ENCODE measurements at places on chromosomes 7 and 10.

GRCh38 chr10:130487566-130487965, 351.4 kb downstream of the GLRX3 start:
- no peaks in the 10 kb centered on the region for H3K4me1 ChIP-seq
- no peaks in the 10 kb centered on the region for H3K36me3 ChIP-seq
- H3K27ac ChIP-seq, result no peak overlapping the region
- H3K27me3 ChIP-seq, result no peaks in the 10 kb centered on the region
- H3K4me3 ChIP-seq, result no peak overlapping the region

- no peak for DNase-seq
- no peak overlapping the region for H3K4me3 ChIP-seq
- H3K4me1 ChIP-seq, result peaks cover 6% of the 10 kb centered on the region
These were observed 55.0 kb upstream of the LBX1 start for GRCh38 chr10:101284101-101284743.

DNA sequence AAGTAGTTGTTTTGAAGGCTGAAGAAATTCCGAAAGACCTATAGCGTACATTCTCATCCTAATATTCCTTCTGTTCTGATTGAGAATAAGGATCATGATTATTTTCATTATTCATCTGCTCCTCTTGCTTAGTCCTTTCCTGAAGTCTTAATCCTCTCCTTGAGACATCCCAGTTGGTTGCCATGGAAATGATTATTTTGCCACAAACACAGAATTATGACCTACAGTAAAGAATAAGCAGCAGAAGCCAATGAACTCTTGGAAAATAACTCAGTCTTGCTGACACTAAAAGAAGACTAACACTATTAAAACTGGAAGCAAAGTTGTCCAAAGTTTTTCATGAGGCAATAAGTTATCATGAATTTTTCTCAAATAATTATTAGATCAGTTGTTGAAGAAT, 47.8 kb upstream of the JAZF1 start:
- no peak overlapping the region for H3K27ac ChIP-seq

DNA sequence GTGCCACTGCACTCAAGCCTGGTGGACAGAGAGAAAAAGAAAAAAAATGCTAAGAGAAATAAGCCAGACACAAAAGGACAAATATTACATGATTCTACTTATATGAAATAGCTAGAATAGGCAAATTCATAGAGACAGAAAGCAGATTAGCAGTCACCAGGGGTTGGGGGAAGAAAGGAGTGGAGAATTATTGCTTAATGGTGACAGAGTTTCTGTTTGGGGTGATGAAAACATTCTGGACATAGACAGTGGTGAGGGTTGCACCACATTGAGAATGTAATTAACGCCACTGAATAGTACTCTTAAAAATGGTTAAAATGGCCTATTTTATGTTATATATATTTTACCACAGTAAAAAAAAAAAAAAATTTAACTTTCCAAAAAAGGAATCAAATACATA, 6.4 kb upstream of the NT5C2 start:
- H3K36me3 ChIP-seq, result peaks cover 2% of the 10 kb centered on the region
- H3K4me1 ChIP-seq, result no peaks in the 10 kb centered on the region
- H3K4me3 ChIP-seq, result no peak overlapping the region
- no peak for DNase-seq
- no peaks in the 10 kb centered on the region for H3K27me3 ChIP-seq

GRCh38 chr10:103171278-103171677, 21.8 kb downstream of the NT5C2 start:
- H3K27ac ChIP-seq, result no peak overlapping the region
- H3K4me1 ChIP-seq, result no peaks in the 10 kb centered on the region
- H3K27me3 ChIP-seq, result no peaks in the 10 kb centered on the region

Measured in central memory CD8-positive, alpha-beta T cell (primary cell).